ENCODE measurements at places on chromosomes 1 and 21.
A peak's percentile ranks its signal among the peaks of the same experiment; 100 is the strongest.

- no peak for DNase-seq
These were observed 96.5 kb upstream of the SPATA6 start for GRCh38 chr1:48568501-48568900.

DNA sequence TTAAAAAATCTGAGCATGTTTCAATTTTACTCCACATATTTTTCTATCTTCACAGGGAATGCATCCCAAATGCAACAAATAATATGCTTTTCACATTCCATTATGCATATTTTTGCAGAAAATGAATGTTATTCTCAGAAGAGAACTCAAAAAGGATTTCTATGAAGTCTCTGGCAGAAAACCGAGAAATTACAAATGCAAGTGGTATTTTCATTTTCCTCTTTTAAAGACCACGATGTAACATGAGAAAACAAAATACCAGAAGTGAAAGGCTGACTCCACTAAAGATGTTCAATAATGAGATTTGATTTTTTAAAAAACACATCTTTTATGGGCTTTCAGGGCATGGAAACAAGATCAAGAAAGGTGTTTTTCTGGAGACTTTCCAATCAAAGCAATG is 5.0 kb upstream of the PDC start:
- no peak for DNase-seq

DNA sequence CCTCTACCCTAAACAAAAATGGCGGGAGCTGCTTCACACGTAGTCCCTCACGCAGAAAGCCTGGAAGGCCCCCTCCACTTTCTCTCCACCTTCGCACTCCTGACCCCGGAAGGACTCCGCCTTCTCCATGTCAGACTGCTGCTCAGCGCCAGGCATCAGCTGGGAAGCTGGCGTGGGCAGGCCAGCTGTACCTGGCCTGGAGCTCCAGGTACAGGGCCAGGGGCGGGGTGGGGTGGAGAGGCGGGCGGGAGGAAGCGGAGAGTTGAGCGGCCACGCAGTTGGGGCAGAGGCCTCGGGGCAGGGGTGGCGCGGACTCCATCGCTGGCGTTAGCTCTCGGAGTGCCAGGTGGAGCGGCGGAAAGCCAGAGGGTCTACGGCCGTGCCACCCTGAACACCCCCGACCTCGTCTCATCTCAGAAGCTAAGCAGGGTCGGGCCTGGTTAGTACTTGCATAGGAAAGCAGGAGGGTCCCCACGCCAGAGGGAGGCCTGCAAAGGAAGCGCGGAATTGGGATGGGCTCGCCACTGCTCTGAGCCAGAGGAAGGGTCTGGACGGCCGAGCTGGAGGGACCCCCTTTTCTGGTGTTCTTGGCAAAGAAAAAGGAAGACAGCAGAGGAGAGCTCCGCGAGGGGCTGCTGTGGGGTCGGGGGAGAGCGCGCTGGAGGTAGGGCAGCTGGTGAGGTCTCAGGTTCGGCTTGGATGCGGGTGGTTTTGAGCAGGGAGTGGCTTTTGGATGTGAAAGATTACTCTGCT is at the start of gene MIGA1:
MIGA1 (plus strand) TSS at position 121 of the 753 bp plus-strand sequence. CDS start 3,604 bp downstream, outside the sequence.
- peak; percentile 89 for DNase-seq

DNA sequence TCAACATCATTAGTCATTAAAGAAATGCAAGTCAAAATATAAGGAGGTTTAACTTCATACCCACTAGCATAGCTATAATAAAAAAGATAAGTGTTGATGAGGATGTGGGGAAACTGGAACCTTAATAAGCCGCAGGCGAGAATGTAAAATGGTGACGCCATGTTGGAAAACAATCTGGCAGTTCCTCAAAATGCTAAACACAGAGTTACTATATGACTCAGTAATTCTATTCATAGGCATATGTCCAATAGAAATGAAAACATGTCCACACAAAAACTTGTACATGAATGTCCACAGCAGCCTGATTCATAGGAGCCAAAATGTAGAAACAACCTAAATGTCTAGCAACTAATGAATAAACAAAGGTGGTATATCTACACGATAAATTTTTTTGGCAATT is 23.2 kb downstream of the DDX59 start:
- no peak for DNase-seq

DNA sequence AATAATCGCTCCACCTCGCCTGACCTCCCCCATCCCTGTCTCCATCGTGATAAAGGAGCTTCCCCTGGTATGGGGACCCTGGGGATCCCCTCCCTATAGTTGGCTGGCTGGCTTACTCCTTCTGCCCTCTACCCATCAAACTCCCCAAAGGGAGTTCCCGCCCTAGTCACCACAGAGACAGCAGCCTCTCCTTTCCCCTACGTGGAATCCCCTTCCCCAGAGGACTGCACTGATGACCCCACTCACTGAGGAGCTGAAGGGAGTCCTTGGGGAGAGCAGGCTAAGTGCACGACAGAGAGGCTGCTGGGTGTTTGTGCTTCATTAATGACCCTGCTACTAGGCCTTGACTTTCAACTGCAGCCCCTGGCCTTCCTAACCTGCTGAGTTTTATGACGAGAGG is 1.9 kb downstream of the CADM3 start:
- DNase-seq = no peak

- DNase-seq = no peak
These were observed 52.3 kb downstream of the BACE2 start for GRCh38 chr21:41220208-41220733.

- no peak for DNase-seq
These were observed 84.7 kb upstream of the ZP4 start for GRCh38 chr1:237975376-237975775.

DNA sequence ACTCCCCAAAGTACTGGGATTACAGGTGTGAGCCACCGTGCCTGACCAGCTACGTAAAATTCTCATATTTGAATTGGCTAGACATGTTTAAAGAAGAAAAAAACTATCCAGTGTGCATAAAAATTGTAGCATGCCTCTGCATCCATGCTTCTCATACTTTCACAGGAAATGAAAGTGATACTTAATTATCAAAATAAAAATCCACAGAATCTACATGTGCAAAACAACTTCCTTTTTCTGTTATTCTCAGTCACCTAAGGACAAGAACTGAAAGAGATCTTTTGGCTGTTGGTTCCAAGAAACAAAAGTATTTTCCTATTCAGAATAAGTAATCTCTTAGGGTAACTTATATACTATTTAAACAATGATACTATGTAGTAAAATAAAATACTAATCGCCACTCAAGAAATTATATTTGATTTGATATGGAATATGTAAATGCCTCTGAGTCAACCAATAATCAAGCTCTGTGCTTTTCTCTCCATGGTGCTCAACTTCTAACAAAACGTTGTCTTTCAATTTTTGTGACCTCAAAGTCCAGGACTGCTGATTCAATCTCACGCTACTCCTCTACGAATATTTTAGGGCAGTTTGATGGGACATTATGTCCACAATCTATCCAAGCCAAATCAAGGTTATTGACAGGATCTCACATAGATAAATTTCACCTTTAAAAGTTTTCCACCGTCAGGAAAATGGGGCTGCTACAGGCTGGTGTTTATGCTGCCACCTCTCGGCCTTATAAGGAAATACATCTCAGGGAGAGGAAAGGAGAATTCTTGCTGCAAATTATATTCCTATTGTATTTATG is 102.7 kb downstream of the ZNF281 start:
- DNase-seq = no peak

- DNase-seq = no peak
These were observed 6.9 kb upstream of the NOS1AP start for GRCh38 chr1:162062542-162063015.

GRCh38 chr1:161899091-161899490 is 124.6 kb downstream of the OLFML2B start:
- DNase-seq = no peak

DNA sequence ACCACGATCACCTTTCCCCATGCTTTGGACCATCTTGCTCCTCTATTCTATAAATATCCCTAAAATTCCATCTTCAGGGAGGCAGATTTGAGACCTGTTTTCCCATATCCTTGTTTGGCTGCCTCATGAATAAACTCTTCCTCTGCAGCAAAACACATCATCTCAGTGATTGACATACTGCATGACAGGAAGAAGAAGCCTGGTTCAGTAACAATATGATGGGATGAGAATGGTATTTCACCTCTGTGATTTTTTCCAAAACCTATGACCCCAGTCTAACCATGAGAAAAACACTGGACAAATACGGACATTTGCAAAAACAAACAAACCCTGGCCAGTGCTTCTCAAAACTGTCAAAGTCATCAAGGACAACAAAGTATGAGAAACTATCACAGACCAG is 53.8 kb upstream of the ZSWIM5 start:
- DNase-seq = no peak

DNA sequence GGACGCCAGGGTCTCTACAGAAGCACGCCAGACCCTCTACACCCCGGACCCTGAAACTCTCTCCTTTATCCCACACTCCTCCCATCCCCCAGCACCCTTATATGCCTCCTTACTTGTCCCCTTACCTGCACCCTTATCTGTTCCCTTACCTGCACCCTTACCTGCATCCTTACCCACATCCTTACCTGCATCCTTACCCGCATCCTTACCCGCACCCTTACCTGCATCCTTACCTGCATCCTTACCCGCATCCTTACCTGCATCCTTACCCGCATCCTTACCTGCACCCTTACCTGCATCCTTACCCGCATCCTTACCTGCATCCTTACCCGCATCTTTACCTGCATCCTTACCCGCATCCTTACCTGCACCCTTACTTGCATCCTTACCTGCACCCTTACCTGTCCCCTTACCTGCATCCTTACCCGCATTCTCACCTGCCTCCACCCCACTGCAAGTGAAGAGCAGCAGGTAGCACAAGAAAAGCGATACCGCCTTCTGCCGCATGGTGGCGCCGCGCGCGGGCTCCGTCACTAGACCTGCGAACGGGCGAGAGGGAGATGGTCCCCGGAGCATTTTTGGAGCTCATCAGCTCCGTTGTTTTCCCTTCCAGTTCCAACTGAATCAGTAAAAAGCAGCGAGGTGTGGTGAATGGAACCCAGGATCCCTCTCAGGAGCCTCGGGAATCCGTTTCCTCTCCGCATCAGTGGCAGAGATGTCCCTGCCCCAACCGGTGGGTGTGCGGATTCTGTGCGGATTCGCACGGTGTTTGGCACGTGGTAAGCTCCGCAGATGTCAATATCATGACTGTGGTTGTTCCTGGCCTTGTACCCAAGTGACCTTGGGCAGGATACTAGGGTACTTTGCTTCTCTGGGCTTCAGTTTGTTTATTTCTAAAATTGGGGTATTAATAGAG is 2.9 kb downstream of the IFI6 start:
- DNase-seq = peak; percentile 95

DNA sequence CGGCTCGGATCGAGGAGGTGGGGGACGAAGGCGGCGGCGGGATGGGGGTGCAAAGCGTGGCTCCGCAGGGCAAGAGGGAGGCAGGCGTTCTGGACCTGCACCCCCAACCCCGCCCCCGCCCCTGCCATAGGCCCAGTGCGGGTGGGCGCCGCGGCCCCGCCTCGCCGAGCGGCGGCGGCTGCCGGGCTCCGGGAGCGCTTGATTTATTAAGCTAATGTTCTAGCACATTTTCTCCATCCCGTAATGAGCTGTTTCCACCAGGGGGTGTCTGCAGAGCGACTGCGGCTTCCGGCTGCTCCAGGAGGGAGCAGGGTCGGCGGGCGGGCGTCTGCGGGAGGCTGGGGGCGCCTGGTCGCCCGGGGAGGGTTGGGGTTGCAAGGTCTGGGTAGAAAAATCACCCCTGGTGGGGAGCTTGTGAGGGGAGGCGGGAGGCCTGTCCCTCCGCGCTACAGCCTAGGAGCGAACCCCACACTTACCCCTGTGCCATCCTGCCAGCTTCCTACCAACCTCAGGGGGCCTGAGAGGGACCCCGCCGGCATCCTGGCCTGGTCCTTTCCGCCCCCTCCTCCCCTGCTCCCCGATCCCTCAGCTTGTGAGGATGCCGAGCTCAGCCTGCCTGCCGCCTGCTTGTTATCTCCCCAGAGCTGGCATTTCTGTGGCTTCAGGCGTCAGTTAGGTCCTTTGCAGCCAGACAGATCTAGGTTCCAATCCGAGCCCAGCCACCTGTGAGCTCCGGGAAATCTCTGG is 48.5 kb upstream of the ACOT11 start:
- peak; percentile 92 for DNase-seq

- DNase-seq = no peak
These were observed 106.5 kb downstream of the PLPP3 start for GRCh38 chr1:56472860-56473259.

- peak; percentile 87 for DNase-seq
These were observed 47.4 kb upstream of the PRDX6 start for GRCh38 chr1:173429471-173430402.

DNA sequence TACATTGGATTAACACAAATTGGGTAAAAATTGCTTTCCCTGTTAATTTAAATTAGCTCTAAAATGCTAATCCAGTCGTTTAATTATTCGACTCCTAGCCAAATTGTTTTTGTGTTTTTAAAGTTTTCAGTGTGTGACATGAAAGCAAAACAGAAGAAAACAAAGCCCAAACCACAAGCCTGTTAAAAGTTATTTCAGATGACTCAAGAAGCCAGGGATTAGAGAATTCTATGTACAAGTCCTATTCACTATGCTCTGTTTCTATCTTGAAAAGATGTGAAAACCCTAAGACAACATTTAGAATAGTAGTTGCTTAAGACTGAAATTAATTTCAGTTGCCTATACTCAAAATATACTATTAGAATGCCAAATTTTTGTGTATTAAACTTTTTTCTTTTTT is 294.8 kb upstream of the ADAMTS5 start:
- no peak for DNase-seq

DNA sequence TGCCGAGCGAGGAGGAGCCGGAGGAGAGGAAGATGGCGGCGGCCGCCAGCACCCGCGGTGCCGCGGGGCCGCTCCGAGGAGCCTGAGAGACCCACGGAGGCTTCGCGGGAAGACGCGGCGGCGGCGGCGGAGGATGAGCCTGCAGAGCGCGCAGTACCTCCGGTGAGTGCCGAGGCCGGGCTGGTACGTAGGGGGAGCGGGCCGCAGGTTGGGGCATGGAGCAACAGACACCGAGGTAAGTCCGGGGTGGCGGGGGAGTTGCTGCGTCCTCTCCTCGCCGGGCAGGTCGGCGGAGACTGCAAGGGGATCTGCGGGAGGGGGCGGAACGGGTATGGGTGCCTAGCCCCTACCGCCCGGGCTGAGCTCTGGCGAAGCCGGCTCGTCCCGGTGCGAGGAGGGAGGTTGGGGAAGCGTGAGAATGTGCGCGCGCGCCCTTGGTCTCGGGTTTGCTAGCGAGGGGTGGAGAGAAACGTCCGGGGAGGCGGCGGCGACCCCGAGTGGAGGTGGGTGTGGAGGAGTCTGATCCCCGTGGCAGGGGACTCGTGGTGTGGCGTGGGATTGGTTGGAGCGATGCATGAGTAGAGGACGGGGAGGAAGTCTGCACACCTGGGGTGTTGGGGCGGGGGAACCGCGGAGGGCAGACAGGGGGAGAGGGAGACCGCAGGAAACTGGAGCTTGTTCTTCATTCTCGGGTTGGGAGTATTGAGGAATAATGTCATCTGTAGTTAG is at the start of gene SMG7:
SMG7 (plus strand) TSS at position 12 of the 729 bp plus-strand sequence; CDS start at position 134, 122 bp downstream.
- peak; percentile 77 for DNase-seq

DNA sequence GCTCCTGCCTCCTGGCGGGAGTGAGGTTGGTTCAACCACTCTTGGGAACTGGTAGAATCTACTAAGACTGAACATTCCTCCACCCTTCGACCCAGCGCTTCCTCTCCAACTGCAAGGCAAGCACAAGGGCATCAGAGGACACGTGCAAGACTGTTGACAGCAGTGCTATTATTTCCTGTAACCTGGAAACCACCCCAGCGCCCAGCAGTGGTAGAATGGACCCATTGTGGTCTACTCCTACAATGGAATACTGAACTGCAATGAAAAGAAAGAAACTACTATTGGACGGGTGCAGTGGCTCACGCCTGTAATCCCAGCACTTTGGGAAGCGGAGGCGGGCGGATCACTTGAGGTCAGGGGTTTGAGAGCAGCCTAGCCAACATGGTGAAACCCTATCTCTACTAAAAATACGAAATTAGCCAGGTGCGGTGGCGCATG is 33.0 kb upstream of the TARDBP start:
- peak; percentile 76 for DNase-seq

Measured in osteoblast (primary cell).